ENCODE measurements at places on chromosomes 3 and 15.

- peak; percentile 54 for DNase-seq
Observed at GRCh38 chr3:128584412-128585020, 66.1 kb downstream of the RPN1 start.

DNA sequence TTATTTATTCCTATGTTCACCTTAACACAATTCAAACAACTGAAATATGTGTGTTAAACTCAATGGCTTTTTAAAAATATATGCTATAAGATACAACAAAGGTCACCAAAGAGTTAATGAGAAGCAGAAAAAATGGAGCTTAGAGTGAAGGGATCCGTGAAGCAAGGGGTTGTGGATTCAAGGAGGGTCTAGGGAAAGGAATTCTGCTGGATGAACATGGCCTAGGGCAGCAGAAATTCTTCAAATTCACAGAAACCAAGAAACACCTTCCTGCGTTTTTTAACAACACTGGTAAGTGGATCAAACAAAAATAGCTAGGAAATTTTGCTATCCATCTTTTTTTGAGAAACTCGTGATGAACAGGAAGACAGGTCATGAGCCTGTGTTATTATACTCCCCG is 59.3 kb upstream of the PLSCR5 start:
- no peak for DNase-seq

DNA sequence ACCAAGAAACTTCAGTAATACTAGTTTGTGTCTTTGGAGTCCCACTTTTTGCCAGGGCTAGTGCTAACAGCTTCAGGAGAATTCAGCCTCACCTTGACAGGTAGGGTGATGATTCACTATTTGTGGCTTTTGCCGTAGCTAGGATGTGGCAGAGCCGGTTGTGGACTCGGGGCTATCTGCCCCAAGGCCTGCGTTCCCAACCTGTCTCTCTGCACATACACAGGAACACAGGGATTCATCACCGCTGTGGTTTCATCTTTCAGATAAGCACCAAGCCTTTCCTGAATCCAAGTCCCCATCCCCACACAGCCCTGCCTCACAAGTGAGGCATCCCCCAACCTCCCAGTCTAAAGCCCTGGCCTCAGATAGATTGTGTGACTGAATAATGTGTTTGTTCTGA is 45.2 kb upstream of the POLG start:
- no peak for DNase-seq

GRCh38 chr3:96755519-96755918 is 58.9 kb upstream of the EPHA6 start:
- no peak for DNase-seq

- no peak for DNase-seq
Observed at GRCh38 chr3:127260826-127261555, 26.9 kb downstream of the PRR20G start.

DNA sequence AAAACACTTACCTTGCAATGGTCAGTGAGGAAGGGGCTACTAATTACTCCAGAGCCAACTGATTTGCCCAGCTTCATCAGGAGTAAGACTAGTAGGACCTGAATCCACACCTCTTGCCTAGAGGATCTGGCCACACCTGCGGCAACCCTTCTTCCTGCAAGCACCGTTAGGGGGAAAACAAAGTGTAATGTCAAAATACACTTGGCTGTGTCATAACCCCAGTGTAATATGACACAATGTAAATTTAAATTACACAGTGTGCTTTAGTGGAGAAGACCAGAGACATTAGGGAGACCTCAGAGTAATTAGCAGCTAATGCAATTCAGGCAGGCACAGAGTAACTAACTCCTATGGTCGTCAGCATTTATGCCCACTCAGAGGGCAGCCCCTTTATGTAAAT is 308.5 kb upstream of the ARRDC4 start:
- DNase-seq: no peak

GRCh38 chr15:29570121-29570947 is 251.9 kb downstream of the TJP1 start:
- no peak for DNase-seq

DNA sequence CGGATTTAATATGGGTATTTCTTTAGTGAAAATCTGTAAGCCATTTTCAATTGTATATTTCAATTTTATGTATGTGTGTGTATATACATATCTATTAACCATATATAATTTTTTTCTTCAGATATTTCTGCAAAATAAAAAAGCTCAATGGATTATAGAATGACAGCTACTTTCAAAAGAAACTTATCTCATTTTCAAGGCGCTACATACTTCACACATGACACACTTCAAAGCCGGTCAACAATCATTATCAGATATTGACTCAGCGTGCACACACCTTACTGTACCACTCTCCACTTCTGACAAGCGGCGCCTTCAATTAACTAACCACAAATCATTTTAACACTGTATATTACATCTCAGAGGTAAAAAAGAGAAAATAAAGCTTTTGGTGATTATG is 39.6 kb downstream of the ATP13A3 start:
- DNase-seq: no peak

DNA sequence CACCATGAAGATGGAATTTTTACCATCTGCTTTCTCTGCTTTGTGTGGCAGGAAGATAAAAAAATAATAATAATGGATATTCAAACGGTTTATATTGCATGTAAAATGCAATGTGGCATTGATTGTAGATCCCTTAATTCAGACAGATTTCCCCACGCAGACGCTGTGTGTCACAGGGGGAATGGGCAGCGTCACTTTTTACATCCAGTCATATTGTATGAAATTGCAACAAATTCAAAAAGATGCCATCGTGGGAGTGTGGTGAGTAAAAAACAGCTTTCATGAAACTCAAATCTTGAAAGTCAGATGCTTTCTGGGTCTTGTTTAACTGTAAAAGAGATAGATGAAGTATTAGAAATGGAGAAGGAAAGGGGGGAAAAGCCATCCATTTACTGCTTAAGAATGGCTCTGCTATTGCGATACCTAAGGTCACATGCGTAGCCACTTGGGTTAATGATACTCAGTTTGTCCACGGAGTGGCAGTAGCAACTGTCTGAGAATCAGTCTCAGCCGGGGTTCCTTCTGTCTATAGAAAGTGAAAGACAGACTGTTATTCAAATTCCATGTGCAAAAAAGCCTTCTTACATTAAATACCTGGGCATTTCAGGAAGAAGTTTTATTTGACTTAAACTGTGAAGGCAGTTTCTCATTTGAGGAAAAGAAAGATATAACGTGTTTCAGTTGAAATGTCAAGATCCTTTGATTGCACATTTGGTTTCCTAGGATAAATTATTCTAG is 28.5 kb downstream of the BTD start:
- DNase-seq: peak; percentile 73

- DNase-seq: peak; percentile 23
Observed at GRCh38 chr3:16866571-16866970, 18.2 kb upstream of the PLCL2 start.

DNA sequence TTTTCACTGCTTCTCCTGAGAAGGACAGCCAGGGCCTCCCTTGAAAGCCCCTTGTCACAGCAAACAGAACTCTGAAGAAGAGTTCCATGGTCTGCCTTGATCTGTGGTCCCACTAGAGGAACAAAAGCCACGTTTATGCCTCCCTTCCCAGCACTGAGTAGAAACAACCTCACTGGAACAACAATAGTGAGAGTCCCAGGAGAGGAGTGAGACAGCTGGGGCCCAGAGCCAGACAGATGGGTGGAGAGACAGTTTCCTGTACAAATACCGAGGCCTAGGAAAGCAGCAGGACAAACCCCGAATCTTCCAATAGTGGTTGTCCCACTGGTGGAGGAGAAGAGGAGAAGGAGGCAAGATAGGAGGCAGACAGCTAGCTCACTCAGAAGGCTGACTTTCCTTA is 106.1 kb downstream of the WDR76 start:
- DNase-seq: no peak

- DNase-seq: no peak
Observed at GRCh38 chr3:2937592-2937991, 172.6 kb downstream of the IL5RA start.

DNA sequence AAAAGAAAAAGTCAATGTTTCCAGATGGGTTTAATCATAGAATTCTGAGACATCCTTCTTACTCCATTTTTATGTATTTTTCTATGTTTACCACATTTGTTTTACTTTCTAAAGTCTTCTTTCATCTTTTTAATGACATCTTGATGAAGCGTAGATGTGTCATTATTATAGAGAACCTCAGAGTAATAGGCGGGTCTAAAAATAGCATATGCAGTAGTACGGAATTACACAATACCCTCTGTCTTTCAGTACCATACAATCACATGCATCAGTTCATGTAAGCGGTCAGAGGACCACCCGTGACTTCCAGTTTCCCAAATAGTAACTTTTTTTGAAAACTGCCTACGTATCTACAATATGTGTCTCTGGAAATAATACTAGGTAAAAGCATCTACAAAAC is 224.0 kb downstream of the PLOD2 start:
- DNase-seq: peak; percentile 18

DNA sequence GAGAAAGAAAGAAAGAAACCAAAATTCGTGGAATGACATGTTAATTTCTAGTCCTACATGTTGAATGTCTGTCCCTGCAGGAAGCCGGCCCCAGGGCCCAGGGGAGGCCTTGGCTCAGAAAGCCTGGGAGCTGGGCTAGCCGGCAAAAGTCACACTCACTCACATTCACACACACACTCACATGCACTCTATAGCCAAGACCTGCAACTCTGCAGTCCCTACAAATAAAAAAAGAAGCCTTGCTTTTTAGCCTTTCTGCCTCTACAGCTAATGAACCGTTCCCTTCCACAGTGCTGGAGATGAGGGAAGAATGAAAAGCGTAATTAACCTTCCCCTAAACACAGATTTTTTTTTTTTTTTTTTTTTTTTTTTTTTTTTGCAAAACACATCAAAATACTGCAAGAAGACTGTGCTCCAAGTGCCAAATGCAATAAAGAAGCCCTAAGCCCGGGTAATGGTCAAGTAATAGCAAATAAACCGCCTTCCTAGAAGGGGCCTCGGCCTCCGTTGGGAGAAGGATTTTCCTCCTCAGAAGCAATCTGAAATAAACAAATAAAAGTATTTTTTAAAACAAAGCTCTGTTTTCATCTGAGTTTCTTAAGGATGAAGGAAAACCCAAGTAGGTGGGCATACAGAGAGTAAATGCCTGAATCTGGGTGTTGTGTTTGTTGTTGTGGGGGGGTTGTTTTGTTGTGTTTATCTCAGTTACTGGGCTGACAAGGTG is 4.3 kb downstream of the MECOM start:
- DNase-seq: no peak

GRCh38 chr3:67901681-67902080 is 247.3 kb upstream of the SUCLG2 start:
- DNase-seq: no peak

DNA sequence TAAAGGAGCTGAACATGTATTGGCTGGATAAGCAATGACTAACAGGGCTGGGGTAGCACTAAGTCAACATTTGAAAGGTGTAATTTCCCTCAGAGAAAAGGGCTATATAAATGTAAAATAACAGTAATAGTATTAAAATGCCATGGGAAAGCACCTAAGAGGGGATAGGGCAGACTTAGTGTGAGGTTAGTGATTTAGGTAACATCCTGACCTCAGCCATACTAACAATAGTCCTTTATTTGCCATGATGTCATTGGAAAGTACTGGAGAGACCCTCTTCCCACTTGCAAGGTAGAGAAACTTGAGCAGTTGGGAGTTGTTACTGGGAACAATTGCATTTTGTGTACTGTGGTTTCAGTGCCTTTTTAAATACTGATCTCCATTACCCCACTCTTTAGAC is 103.4 kb downstream of the LSAMP start:
- DNase-seq: no peak

DNA sequence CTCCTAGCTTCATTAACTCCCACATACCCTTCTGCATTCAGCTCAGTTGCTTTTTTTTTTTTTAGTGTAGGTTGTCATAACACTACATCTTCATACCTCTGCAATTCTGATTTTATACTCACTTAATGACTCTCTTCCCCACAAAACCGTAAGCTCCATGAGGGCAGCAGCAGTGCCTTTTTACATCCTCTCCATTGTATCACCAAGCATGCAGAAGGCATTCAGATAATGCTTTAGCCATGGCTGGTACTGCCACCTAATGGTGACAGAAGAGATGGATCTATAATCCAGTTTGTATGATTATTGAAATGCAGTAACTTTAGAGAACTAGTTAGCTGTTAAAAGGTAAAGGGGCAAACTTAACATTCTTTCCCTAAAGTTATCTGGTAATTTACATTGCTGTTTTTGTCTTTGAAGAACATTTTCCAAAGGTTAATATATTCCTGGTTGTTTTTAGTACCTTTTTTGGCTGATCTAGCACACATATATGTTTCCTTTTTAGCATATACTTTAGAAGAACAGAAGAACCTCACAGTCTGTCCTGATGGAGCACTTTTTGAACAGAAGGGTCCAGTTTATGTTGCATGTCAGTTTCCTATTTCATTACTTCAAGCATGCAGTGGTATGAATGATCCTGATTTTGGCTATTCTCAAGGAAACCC is 36.8 kb downstream of the ATP1B3 start:
- peak; percentile 19 for DNase-seq
